Stimulated activated CD4-positive, alpha-beta T cell treated with anti-CD3 and anti-CD28 coated beads, Interleukin-1b, Interleukin-23, amount 100 ng/mL, for 1 hour (primary cell): ENCODE measurements at places on chromosomes 16 and 17.

GRCh38 chr16:59060207-59060606 lies 326.1 kb upstream of the GOT2 start:
- no peak for DNase-seq

DNA sequence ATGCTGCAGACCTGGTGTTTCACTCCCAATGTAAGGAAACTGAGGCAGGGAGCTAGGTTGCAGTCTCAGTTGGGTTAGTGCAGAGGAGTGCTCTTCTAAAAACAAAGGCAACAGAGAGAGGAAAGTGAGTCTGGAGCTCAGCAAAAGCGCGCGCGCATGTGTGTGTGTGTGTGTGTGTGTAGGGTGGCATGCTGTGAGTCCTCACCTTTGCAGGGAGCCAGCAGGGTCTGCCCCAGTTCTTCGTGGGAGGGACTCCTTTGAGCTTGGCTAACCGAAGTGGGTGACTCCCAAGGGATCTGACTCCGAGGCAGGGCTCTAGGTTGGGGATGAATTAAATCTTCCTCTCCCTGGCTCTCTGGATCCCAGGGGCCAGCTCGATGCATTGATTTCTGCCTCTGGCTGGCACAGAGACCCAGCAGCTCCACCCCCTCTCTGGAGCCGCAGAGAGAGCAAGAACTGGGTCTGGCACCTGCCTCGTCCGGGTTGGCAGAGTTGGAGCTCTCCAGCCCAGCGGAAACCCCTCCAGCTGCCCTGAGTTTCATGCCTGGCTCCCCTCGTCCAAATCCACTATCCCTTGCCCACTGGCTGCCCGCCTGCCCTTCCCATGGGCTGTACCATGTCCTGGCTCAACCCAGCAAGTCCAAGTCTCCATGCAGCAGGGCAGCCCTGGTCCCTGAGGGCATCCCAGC lies 1.3 kb upstream of the BTBD17 start:
- DNase-seq: no peak

GRCh38 chr17:13544292-13544691 lies 57.4 kb downstream of the HS3ST3A1 start:
- DNase-seq: no peak

DNA sequence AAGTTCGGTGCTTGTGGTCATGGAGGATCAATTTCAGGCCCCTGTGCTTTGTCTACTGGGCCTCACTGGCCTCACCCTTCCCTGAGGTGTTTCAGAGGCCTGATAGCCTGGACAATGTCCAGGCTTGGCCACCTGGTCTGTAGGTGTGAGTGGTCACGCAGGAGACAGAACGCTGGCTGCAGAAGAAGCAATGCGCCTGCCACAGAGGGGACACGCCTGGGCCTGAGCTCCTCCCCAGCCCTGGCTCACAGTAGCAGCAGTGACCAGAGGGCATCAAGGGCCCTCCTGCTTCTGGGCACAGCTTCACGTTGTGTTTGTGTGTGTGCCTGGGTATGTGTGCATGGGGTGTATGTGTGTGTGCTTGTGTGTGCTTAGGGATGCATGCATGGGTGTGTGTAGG lies 1.9 kb upstream of the PITPNM3 start:
- no peak for DNase-seq

GRCh38 chr17:1174263-1174880 lies 5.4 kb downstream of the ABR start:
- no peak for DNase-seq

GRCh38 chr17:1203111-1203966 lies 23.6 kb upstream of the ABR start:
- no peak for DNase-seq

- DNase-seq: no peak
These were observed 483.0 kb downstream of the TMEM114 start for GRCh38 chr16:8107296-8107695.

DNA sequence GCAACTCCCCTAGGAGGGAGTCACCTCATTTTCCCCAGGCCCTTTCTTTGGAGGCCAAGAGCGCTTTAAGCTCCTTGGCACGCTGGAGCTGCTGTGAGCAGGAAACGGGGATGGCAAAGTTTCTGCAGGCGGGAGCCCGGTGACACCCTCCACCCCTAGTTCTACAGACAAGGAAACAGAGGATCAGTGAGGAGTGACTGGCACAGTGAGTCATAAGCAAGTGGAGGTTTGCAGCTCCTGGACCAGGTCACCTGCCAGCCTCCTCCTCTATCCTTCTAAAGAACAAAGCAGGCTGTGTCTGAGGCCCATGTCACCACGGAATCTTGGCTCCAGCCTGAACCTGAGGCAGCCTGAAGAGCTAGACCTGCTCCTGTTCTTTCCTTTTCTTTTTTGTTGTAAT lies 141.9 kb downstream of the TMEM132E start:
- no peak for DNase-seq

DNA sequence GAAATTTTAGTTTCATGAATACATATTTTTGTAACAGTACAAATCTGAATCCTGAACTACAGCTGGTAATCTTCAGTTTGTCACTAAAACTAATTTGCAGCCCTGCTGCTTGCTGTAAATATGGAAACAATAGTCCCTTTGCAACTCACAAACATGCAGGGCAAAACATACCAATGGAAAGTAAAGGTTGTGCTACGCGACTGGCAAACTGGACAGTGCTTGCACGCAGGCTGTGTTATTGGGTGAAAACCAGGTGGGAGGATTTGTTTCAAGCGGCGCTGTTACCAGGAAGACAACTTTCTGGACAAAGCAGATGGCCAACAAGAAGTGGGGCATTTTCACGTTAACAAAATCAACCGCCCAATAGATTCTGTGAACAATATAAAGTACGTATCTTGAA lies 93.5 kb downstream of the CDYL2 start:
- DNase-seq: no peak

- DNase-seq: no peak
These were observed 4.4 kb downstream of the CACNG4 start for GRCh38 chr17:66968916-66969315.

DNA sequence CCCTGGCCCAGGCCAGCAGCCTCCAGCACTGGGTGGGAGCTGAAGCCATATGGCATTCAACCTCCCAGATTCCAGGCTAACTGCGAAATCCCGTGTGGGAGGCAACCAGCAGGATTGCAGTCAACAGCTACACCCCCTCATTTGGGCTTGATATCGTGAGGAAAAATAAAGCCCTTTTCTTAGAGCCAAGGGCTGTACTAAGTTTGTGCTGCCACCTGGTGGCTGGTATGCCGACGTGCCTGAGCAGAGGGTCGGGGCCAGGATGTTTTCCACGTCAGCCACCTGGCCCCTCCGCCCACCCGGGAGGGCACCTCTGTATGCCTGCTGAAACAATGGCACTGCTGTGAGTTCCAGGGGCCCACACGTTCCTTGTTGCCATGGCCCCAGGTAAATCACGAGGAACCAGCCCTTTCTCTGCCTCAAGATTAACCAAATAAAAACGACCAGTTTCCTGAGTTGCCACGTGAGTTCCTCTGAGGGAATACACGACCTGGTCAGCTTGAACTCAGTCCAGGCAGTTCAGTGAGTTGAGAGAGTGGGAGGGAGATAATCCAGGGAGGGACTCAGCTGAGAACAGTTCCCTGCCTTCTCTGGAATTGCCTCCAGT lies 9.0 kb downstream of the TMEM98 start:
- DNase-seq: peak; percentile 47

- DNase-seq: no peak
These were observed 310.1 kb downstream of the CA10 start for GRCh38 chr17:51848451-51848850.

- DNase-seq: no peak
These were observed 174.0 kb downstream of the IRX3 start for GRCh38 chr16:54112451-54113206.

DNA sequence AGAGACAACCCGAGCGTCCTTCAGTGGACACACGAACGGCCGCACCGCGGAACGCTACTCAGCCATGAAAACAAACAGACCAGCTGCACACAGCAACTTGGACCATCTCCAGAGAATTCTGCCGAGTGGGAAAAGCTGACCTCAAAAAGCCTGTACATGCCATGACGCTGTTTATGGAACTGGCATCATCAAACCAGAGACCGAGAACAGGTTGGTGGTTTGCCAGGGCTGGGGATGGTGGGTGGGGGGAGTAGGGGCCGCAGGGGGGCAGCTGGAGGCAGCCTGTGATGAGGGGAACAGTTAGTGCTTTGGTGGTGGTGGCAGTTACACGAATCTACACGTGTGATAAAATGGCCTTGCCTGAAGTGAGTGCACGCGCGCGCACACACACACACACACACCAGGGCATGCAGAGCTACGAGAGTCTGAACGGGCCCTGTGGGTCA lies 169.8 kb downstream of the LAT start:
- DNase-seq: no peak
